ENCODE measurements at places on chromosomes 11 and 22. TPM values are rescaled to one million over a fixed set of nuclear protein-coding genes. Genes with fewer than 3 reads are reported as not detected.
A peak's percentile ranks its signal among the peaks of the same experiment; 100 is the strongest.

The UBE2L6 gene
- 108 TPM for total RNA-seq

The MMP11 gene
- 0.71 TPM for total RNA-seq

The SART1 gene
- total RNA-seq = 103 TPM

DNA sequence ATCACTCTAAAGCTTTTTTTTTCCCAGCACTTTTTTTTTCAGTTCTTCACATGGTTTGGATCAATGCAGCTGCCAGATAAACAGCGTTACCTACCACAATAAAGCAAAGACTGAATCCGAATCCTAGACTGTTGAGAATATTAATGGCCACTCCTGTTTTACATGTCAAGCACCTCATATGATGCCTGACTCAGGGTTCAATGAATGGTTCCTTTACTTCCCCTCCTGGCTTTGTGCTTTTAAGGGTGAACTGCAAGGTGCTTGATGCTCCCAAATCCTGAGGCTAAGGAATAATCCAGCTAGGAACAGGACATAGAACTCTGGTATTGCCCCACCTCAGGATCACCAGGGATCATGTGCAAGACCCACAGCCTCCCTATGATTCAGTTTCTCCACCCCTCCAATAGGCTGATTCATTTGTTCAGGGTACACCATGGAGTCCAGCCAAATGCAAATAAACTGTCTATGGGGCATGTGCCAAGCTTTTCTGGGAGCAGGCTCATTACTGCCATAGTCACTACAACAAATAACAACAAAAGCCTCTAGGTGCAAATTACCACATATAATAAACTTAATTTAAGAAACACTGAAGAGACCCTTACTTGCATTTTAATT is 104.3 kb downstream of the GAB2 start:
- no peaks in the 10 kb centered on the region for H3K36me3 ChIP-seq
- H3K4me1 ChIP-seq = no peaks in the 10 kb centered on the region
- H3K27me3 ChIP-seq = no peaks in the 10 kb centered on the region
- DNase-seq = no peak
- no peak overlapping the region for H3K4me3 ChIP-seq

- no peak overlapping the region for H3K27ac ChIP-seq
- DNase-seq = no peak
- no peaks in the 10 kb centered on the region for H3K36me3 ChIP-seq
- no peaks in the 10 kb centered on the region for H3K4me1 ChIP-seq
- no peaks in the 10 kb centered on the region for H3K27me3 ChIP-seq
Measured at GRCh38 chr11:20243974-20244373, 83.7 kb upstream of the DBX1 start.

- DNase-seq = no peak
- H3K27me3 ChIP-seq = no peaks in the 10 kb centered on the region
- H3K27ac ChIP-seq = no peak overlapping the region
- peaks cover 2% of the 10 kb centered on the region for H3K36me3 ChIP-seq
- peaks cover 41% of the 10 kb centered on the region for H3K4me1 ChIP-seq
- H3K4me3 ChIP-seq = no peak overlapping the region
Measured at GRCh38 chr11:59769828-59770227, 14.7 kb downstream of the STX3 start.

DNA sequence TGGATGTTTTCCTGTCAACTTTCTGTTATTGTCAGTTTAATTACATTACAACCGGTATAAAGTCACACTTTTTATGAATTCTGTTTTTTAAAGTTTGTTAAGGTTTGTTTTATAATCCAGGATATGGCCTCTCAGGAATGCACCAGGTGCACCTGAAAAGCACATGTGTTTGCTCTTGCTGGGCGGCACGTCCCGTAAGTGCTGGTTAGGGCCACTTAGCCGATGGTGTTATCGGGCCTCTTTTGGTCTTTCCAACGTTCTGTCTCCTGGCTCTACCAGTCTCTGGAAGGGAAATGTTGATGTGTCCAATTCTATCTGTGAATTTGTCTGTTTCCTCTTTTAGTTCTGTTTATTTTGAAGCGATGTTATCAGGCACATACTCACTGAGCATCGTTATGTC is 695.7 kb downstream of the BRD1 start:
- no peak overlapping the region for H3K4me3 ChIP-seq
- no peaks in the 10 kb centered on the region for H3K27me3 ChIP-seq
- no peak overlapping the region for H3K27ac ChIP-seq
- DNase-seq = no peak

GRCh38 chr11:117096201-117096991 is 1.8 kb downstream of the SIK3 start:
- no peaks in the 10 kb centered on the region for H3K27me3 ChIP-seq
- peak; percentile 26 for DNase-seq
- no peaks in the 10 kb centered on the region for H3K36me3 ChIP-seq
- peak overlapping the region; percentile 93 for H3K27ac ChIP-seq
- H3K4me1 ChIP-seq = peaks cover 47% of the 10 kb centered on the region

DNA sequence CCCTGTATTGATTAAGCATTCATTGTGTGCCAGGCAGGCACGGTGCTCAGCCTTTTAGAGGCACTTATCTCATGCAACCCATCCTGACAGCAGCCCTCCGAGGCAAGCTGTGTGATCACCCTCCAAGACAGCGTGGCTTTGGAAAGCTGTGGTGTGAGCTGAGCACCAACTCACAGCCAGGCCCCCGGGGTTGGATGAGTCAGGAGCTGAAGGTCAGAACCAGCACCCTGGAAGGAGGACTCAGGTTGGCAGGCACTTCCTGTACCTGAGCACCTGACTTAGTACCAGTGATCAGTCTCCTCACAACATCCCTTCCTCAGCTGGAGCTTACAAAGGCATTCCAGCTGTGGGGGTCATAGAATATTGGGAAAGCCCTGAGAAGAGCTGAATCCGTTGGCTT is 9.0 kb downstream of the PATZ1 start:
- no peak overlapping the region for H3K4me3 ChIP-seq
- peaks cover 24% of the 10 kb centered on the region for H3K4me1 ChIP-seq
- H3K27ac ChIP-seq = no peak overlapping the region

Measured in natural killer cell (primary cell).